ENCODE measurements at places on chromosomes 12 and 14.

DNA sequence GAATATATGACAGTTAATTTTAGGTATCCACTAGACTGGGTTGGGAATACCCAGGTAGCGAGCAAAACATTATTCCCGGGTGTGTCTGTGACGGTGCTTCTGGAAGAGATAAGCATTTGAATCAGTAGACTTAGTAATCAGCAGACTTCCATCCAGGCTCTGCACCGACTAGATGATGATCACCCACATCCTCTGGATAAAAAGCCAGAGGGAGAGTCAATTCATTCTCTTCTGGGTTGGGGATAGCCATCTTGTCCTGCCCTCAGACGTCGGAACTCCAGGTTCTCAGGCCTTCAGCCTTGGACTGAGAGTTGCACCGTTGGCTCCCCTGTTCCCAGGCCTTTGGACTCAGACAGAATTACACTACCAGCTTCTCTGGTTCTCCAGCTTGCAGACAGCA is 168.0 kb downstream of the PHLDA1 start:
- no peak for DNase-seq

DNA sequence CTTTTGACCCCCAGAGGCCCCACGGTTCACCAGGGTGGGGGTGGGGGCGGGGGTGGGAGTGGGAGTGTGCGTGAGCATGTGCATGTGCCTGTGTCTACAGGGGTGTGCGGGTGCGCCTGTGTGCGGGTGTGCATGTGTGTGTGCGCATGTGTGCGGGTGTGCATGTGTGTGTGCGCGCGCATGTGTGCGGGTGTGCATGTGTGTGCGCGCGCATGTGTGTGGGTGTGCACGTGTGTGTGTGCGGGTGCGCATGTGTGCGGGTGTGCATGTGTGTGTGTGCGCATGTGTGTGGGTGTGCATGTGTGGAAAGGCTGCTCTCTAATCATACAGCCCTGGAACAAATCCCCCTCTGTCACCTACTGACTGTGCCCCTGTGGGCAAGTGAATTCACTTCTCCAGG is 38.8 kb downstream of the RFLNA start:
- DNase-seq = no peak

DNA sequence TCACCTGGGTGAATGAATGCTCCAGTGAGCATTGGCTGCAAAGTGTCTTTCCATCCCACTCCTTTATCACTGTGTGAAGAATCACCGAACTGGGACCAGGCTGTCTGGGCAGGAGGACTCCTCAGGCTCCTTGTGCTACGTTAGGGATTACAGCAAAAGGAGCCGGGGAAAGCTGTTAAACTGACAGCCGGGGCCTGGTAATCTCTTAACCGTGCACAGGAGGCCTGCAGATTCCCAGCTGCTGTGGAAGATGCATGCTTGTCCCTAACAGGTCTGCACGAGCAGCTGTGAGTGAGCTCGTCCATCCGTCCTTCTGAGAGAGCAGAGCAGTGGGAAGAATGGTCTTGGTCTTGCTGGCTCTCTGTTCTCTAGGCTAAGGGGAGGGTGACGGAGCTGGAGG is 231.5 kb downstream of the AACS start:
- no peak for DNase-seq

DNA sequence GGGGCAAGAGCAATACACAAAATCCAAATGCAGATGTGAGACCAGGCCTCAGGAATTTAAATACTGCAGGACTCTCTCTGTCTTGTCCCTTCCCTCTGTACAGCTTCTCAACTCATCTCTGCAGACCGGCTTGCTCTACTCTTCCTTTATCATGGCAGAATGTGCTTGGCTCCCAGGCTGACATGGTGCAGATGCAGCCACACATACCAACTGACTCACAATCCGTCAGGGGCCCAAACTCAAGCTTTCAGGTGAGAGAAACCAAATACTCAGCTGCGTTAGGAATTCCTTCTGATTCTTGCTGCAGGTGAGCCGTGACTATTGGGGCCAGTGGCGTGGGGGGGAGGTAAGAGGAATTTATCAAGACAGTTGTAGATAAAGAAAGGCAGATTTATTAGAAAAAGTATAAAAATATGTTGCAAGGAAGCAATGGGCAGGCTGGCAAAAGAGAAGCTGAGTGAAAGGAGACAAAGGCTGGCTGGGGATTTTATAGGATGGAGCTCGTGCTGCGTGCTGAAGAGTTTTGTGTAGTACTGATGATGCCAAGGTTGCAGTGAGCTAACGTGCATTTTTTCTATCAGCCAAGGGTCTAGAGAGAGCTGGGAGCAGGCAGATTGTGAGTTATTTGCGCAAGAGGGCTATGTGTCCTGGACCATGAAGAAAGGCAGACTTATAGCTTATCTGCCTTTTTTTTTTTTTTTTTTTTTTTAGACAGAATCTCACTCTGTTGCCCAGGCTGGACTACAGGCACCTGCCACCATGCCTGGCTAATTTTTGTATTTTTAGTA is 5.0 kb upstream of the LGALS3 start:
- no peak for DNase-seq

- no peak for DNase-seq
Observed at GRCh38 chr12:131720241-131720640, 9.4 kb downstream of the SFSWAP start.

- no peak for DNase-seq
Observed at GRCh38 chr12:14846042-14846587, 2.8 kb upstream of the ART4 start.
